ENCODE measurements at places on chromosomes 3 and 15.

DNA sequence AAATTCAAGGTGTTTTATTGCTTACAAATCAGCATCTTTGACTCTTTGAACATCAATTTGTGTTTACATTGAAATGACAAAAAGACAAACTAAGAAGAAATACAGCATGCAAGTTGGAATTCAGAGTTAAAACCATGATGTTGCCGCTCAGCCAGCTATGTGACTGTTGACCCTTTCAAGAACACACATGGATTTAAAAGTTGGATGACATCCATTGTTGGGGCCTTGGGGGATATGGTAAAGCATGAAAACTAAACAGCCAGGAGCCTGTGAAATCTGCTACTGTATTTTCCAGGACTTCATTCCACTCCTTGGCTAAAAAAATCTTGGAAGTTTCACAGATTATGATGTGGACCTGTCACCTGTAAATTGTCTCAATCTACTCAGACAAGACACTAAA is 4.6 kb downstream of the P2RY1 start:
- no peak for DNase-seq

DNA sequence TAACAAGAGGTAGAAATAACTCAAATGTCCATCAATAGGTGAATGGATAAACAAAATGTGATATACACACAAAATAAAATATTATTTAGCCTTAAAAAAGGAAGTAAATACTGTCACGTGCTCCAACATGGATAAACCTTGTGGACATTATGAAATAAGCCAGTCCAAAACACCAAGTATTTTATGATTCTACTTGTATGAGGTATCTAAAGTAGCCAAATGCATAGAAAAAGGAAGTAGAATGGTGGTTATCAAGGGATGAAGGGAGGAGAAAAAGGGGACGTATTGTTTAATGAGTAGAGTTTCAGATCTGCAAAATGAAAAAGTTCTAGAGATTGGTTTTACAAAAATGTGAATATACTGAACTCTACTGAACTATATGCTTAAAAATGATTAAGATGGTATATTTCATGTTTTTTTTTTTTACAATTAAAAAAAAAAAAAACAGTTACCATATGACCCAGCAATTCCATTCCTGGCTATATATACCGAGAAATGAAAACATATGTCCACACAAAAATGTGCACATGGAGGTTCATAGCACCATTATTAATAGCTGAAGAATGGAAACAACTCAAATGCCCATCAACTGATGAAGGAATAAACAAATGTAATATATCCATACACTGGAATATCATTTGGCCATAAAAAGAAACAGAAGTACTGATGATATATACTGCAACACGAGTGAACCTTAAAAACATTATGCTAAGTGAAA is 29.1 kb upstream of the MAP6D1 start:
- DNase-seq = no peak

DNA sequence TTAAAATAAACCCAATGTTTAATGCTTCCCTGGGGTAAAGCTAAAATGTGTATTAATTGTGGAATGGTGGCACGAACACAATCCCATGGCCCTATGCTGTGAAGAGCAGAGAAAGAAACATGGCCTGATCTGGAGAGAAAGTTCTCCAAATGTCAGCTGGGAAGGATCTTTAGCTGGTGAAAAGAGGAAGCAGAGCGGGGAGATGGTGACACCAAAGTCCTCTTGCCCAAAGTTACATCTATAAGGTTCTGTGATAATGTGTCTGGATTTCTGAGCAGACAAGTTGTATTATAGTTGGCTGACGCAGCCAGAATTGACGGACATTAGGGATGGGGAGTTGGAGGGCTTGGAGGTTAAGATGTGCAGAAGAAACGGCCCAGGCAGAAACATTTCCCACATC is 196.2 kb downstream of the CHST2 start:
- DNase-seq = no peak

GRCh38 chr3:66836363-66837152 is 161.5 kb upstream of the KBTBD8 start:
- no peak for DNase-seq

DNA sequence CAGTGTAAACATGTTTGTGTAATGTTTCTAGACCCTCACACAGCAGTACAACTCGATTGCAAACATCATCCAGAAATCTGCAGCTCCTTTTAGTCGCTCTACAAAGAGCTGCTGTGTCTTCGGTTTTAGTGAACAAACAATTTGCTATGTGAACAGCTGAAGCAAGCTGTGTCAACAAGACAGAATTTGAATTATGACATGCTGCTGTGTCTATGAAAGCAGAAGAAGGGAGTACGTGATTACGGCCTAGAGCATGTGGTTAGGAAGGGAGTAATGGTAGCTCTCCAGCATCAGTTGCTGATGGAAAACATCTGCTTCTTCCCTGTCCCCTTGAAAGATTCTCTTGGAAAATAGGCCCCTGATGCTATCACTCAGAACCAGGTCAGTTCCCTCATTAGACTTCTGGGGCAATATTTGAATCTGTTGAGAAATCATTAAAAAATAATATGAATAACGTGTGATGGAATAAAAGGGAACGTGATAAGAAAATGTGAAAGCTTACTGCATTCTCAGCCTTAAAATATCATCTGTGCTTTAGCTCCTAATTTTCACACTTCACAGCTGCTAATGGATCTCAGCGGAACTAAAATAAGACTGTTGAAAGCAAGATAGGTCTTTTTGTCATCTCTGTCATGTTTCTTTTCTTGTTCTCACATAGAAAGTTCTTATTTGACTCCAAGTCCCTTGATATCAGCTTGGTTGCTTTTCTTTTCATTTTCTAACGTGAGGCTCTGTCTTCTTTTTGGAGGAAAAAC is 891.5 kb downstream of the ROBO2 start:
- DNase-seq = no peak
